NCI-H2107 (cell line): ENCODE measurements at places on chromosomes 5 and 9.
A peak's percentile ranks its signal among the peaks of the same experiment; 100 is the strongest.

- DNase-seq: no peak
Measured at GRCh38 chr9:32864971-32865370, 81.6 kb downstream of the TMEM215 start.

- DNase-seq: no peak
Measured at GRCh38 chr5:172696171-172696849, 55.2 kb downstream of the NEURL1B start.

DNA sequence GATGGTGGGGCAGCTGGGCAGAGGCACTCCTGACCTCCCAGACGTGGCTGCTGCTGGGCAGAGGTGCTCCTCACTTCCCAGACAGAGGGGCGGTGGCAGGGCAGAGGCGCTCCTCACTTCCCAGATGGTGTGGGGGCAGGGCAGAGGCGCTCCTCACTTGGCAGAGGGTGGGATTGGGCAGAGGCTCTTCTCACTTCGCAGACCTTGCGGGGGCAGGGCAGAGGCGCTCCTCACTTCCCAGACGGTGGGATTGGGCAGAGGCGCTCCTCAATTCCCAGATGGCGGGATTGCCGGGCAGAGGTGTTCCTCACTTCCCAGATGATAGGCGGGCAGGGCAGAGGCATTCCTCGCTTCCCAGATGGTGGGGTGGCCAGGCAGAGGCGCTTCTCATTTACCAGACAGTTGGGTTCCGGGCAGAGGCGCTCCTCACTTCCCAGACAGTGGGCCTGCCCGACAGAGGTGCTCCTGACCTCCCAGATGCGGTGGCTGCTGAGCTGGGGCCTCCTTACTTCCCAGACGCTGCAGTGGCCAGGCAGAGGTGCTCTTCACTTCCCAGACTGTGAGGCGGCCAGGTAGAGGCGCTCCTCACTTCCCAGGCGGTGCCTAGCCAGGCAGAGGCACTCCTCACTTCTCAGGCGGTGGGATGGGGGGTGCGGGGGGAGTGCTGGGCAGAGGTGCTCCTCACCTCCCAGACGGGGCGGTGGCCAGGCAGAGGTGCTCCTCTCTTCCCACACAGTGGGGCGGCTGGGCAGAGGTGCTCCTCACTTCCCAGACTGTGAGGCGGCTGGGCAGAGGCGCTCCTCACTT lies 25.3 kb upstream of the SPATA31E1 start:
- no peak for DNase-seq

DNA sequence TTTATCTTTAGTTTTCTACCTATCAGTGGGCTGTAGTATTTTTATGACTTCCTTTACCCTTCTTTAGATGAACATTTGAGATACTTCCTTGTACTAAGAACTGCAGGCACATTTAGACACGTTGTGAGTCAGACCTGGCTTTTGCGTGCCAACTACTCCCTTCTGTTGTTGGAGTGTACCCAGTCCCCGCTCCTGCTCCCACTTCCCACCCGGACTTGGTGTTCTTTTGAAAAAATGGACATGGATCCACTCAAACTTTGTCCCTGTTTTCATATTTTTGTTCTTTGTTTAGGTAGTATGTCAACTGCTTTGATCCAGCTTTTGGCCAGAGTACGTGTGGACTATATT lies 60.7 kb downstream of the PARP8 start:
- no peak for DNase-seq

- no peak for DNase-seq
Measured at GRCh38 chr5:34005211-34005610, 2.6 kb downstream of the AMACR start.

DNA sequence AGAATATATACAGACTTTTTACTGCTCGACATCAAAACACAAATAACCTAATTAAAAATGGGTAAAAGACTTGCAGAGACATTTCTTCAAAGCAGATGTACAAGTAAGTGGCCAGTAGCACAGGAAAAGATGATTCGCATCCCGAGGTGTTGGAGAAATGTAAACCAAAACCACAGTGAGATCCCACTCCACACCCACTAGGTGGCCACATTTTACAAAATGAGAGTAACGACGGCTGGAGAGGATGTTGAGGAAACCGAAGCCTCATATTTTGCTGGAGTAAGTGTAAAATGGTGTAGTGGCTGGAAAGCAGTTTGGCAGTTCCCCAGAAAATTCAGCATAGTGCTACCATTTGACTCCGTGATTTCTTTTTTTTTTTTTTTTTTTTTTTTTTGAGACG lies 21.3 kb upstream of the GBGT1 start:
- DNase-seq: no peak

DNA sequence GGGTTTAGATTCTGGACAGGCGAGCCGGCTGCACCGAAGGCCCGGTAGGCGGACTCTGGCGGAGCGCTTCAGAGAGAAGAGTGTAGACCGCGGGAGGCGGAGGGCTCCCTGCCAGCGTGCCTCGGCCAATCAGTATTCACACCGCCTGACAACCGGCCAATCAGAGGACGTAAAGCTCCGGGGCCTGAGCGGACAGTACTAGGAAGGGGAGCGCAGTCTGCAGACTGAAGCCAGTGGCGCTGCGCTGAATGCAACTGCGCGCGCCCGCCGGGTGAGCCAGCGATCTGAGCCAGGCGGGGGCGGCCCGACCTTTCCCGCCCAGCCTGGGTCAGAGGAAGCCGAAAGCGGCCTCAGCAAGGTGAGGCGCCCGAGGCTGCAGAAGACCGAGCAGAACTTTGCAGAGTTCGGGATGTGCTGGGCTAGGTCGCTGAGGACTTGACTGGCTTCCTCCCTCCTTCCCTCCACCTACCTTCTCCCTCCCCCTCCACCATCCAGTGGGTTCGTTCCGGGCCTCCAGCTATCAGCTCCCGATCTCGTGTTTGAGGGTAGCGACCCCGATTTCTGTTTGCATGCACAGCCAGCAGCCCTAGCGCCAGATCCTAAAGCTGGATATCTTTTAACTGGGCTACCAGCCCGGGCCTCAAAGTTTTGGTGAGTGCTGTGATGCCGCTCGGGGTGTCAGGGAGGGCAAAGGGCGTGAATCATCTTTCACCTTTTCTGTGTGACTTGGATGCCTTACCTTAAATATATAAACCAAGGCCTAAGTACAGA lies at the start of gene DMRT2:
DMRT2 (plus strand) TSS at position 233 of the 771 bp plus-strand sequence. CDS start 1,257 bp downstream, outside the sequence.
- no peak for DNase-seq

DNA sequence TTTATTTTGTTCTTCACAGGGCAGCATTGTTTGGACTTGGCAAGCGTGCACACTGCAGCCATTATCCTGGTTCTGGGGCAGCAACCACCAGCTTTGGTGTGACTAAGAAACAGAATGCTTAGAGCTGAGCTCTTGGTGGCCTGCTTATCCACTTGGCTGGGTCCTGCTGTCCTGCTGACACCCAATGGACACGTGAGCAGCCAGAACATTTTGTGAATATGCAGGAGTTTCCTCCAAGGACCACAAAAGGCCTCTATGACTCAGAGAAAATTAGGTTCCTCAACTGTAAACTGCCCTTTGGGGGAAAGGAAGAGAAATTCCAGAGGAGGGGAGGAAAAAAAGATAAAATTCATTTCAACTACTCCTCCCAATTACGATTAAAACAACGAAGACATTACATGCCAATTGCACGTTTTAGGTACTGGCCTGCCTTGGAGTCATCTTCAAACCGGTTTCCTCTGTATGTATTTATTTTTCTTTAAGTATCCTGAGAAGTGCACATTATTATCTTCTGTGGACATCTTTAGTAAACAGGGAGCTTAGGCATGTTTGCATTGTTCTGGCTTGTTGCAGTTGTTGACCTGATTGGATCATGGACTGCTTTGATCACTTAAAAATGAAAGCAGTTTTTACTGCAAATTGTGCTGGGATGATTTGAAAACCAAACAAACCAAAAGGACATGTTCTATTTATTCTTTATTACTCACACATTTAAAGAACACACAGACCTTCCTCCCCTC lies 82.3 kb upstream of the TLE4 start:
- no peak for DNase-seq

DNA sequence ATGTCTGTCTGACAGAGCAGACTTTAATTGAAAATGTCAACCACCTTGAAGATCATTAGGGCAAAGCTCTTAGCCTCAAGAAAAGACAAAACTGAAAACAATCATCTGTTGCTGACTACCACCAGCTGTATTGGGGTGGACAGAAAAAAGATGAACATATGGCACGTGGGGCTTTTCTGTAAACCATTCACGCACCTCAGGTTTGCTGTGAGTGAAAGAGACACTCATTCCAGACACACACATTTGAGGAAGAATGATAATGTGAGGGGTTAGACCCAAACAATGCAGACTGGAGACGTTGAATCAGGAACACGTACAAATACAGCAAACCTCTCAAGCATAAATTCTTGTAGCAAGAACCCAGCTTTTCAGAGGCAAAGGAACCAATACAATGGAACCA lies 158.7 kb downstream of the EBF1 start:
- DNase-seq: no peak

DNA sequence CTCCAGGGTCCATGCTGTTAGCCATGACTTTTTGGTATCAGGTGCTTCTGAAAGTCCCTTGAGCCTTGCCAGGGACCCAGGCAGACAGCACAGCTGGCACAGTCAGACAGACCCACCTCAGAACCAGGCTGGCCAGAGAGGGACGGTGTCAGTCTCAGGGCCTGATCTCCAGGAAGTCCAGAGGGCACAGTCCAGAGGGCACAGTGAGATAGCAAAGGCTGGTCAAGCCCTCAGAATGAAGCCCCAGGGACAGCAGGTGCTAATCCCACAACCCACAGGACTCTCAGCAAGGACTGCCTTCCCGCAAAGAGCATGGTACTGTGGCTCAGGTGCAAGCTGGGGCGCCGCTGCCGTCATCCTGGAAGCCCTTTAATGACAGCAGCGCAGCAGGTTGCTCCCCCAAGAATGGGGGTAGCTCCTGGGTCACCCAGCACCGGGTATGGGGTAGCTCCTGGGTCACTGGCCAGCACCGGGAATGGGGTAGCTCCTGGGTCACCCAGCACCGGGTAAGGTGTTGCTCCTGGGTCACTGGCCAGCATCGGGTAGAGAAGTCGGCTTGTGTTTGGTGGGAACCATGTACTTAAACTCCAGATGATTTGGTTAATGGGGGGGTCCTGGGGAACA lies 105.6 kb upstream of the PHYKPL start:
- no peak for DNase-seq

- DNase-seq: no peak
Measured at GRCh38 chr5:135830876-135831275, 3.6 kb upstream of the SLC25A48 start.

DNA sequence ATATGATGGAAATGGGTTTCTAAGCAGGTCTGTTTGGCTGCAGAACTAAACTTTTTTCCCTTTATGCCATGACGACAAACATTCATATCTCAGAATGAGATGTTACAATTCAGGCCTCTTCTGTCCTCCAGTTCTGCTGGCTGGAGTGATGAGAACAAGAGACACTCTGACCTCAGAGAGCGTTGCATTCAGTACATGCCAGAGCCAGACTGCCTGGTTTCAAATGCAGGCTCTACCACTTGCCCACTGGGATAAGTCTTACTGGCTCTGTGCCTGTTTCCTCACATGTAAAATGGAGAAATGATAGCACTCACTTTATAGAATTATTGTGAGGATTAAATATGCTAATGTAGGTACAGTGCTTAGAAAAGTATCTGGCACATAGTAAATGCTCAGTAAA lies 24.8 kb upstream of the TOMM5 start:
- DNase-seq: no peak

DNA sequence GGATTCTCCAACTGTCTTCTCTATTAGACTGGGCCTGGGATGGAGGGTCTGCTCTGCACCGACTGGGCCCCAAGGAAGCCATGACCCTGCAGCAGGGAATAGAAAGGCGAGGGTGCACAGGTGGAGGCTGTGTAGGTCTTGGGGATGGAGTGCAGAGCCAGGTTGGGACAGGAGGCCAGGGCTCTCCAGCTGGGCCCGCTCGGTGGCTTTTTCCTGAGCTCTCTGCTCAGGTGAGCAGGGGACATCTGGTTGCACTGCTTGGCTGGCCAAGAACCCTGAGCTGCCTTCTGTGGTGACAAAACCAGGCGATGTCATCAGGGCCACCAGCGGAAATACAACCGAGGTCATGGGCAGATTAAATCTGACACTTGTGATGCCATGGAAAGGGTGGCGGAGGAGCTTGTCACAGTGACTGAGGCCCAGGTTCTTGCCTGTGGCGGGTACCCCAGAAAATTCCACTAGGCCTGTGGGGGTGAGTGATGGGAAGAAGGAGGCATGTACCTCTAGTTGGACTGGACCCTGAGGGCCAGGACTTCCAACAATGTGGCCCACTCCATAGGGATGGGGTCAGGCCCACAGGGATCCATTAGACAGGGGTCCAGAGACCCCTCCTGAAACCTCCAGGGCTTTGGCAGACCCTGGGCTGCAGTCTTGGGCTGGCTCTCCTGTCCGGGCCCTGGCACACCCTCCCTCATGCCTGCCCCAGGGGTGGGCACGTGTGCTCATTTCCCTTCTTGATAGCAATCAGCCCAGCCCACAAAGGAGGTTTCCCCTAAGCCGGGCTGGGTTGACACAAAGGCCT lies 4.4 kb upstream of the IL3 start:
- no peak for DNase-seq

- peak; percentile 85 for DNase-seq
Measured at GRCh38 chr9:137797206-137798120, 80.1 kb upstream of the CACNA1B start.

DNA sequence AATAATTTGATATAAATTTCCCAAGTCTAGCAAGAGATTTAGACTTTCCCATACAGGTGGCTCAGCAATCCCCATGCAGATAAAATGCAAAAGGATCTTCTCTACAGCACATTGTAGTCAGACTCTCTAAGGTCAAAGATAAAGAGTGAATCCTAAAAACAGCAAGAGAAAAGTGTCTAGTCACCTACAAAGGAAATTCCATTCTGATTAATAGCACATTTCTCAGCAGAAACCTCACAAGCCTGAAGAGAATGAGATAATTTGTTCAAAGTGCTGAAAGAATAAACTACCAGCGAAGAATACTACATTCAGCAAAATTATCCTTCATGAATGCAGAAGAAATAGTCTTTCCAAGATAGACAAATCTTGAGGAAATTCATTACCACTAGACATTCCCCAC lies 493.3 kb downstream of the PRELID2 start:
- no peak for DNase-seq

- no peak for DNase-seq
Measured at GRCh38 chr9:114114364-114114763, 15.3 kb upstream of the KIF12 start.

GRCh38 chr9:77707383-77708063 lies 59.4 kb upstream of the GNA14 start:
- DNase-seq: no peak

- no peak for DNase-seq
Measured at GRCh38 chr9:68974431-68974830, 39.5 kb downstream of the PRKACG start.

- DNase-seq: no peak
Measured at GRCh38 chr9:111411266-111411665, 72.9 kb downstream of the ECPAS start.

DNA sequence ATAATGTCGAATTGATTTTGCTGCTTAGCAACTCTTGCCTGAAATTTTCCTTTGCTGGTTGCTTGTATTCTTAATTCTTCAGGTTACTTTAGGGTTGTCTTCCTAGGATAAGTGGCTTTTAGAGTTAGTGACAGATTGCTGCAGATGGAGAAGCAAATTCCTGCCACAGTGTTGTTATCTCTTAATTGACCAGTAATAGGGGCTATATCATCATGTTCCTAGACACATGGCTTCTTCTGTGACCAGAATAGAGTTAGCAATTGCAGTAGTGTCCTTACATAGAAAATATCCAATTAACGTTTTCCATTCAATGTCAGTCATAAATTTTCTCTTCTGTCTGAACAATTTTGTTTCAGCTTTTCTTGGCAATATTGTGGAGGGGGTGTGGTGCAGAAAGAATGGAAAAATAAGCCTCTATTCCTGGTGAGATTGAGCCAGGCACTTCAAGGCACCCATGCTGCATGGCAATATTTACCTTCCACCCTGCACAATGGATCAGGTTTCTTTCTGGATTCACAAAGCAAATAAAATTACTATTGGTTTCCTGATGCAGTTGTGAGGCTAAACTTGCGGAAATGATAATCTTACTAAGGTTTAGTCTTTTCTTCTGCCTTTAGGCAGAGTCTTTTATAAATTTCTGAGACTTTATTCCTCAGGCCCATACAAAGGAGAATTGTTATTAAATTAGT lies 1481.5 kb downstream of the EFNA5 start:
- DNase-seq: no peak
